Stimulated activated CD4-positive, alpha-beta T cell treated with anti-CD3 and anti-CD28 coated beads, Interleukin-1b, Interleukin-23, amount 100 ng/mL, for 24 hours (primary cell): ENCODE measurements at places on chromosomes 13 and 19.

DNA sequence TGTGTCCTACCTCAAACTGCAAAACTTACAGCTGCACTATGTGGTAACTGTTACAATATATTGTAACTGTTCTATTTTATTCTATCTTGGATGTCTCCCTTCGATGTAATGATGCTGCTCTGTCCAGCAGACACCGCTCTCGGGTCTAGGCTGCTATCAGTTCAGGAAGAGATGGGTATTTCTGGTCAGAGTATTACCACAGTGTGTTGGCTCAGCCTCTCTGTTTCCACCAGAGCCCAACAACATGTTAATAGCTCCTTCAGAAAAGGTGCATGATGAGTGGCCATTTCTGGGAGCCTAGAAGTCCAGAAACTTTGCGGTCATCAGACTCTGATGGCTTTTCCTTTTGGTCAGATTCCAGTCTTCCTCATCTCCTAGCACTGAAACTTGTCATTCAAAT, 35.9 kb upstream of the IGFL1 start:
- no peak for DNase-seq

DNA sequence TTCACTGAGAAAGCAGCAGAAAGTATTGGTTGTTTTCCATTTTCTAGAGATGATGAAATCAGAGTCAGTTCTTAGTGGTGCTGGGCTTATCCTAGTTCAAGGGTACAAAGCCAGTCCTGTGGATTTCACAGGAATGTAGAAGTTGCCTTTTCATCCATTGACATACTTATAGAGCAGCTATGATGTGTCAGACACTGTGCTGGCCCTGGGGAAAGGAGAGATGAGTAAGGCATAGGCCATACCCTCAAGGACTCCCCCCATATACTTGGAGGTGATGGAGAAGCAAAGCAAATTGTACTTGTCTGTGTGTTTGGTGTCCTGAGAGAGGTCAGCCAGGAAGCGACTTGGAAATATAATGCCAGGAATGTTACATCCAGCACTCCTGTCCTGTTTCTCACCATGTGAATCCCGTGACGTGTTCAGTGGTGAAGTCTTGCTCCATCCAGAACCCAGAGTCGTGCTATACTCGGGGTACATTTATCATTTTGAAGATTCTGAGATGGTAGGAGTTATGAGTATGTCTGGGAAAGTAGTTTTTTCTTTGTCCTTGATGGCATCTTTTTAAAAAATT, 22.6 kb downstream of the ERCC5 start:
- no peak for DNase-seq

DNA sequence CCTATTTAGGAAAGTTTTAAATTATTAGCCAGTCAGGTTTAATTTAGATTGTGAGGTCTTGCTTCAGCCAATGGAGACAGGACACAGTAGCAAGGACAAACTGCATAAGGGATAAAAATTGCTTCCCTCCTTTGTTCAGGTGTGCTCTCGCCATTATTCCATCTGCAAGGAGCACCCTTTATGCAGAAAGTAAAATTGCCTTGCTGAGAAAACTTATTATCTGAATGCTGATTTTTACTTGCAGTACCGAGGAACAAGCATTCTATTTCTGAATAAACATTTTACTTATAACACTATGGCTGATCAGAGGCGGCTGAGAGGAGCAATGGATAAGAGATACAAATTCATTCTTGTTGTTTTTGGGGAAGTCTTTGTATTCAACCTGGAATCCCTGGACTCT, 8.0 kb downstream of the CYP4F22 start:
- no peak for DNase-seq

DNA sequence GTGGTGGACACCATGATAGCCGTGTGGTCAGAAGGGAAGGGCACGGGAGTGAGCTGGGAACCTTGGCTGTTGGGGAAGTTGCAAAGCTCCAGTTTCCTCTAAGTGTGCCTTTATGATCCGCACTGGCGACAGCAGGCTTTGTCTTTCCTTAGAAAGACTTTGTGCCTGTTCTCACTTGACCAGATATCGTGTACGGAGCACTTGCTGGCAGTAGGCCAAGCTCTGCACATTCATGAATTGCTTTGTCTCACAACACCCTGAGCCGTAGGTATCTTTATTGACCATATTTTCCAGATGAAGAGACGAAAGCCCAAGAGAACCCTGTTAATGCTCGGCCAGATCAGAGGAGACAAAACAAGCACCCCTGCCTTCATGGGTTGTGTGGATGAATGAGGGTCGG, 15.1 kb downstream of the CUL4A start:
- DNase-seq: no peak

GRCh38 chr13:85536706-85537105, 262.5 kb downstream of the SLITRK6 start:
- DNase-seq: no peak

DNA sequence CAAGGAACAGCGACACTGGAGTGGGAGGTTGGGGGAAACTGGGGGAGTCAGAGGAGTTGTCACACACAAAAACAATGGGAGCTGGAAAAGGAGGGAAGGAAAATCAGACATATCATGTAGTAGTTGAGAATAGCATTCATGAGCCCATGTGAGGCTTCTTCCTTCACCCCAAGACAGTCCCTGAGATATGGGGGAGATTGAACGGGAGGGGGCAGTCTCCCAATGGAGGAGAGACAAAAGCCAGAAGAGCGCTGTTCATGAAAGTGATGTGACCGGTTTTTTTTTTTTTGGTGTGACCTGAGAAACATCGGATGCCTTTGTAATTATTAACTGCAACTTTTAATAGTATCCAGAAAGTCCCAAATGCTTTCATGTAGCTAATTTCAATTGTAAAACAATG, 631.8 kb upstream of the KLF12 start:
- DNase-seq: no peak

GRCh38 chr19:32336259-32337083, 8.9 kb upstream of the ZNF507 start:
- DNase-seq: no peak

- DNase-seq: no peak
These were observed 228.2 kb downstream of the NHLRC3 start for GRCh38 chr13:39266426-39266825.

- DNase-seq: no peak
These were observed 37.0 kb downstream of the SKA3 start for GRCh38 chr13:21139374-21139773.

DNA sequence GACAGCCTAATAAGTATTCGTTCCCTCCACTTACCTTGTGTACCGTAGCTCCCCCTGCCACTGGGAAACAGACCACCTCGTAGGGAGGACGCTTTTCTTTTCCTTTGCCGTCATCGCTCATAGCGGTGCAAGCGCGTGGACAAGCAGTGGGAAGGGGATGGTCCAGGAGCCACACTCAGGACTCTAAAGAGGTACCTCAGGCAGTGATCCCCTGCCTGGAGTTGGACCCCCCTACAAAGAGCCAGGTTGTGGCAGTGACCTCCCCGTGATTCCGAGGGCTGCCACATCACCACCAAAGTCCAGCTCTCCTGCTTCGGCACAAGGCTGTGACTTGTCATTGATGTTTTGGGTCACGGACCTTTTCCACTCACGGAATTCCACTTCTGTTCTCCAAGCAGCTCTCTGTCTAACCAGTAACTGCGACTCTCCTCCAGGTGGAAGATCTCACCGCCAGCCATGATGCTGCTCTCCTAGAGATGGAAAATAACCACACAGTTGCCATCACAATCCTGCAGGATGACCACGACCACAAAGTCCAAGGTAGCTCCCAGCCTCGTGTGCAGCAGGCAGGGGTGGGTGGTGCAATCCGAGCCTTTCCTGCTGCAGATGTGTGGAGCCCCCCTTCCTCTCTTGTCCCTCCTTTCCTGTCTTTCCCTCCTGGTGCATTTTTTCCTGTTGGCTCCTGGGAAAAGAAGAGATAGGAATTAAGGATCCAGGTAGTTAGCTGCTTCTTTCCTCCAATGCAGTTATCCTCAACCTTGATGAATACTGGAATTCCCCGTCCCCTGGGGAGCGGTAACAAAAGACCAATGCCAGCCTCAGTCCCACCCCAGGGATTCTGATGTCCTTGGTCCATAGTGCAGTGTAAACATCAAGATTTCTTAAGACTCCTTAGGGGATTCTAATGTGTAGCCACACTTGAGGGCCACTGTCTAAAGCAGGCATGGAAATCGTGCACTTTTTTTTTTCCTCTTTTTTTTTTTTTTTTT, 107.7 kb downstream of the SLC7A1 start:
- DNase-seq: no peak

- peak; percentile 53 for DNase-seq
These were observed 7.5 kb downstream of the RASA3 start for GRCh38 chr13:114124921-114125320.

- DNase-seq: no peak
These were observed 8.4 kb upstream of the ZNF554 start for GRCh38 chr19:2811221-2811722.

- no peak for DNase-seq
These were observed 69.5 kb downstream of the POLR1D start for GRCh38 chr13:27691207-27691606.
